ENCODE measurements at places on chromosomes 1 and 21. TPM values are rescaled to one million over a fixed set of nuclear protein-coding genes. Genes with fewer than 3 reads are reported as not detected.

Gene RGS18
- not detected for total RNA-seq

Gene SV2A
- total RNA-seq = 33.5 TPM

Gene PPIE
- 28.6 TPM for total RNA-seq

Gene AGT
- 0.14 TPM for total RNA-seq

Gene CENPL
- 3.1 TPM for total RNA-seq

Gene INAVA
- 0.14 TPM for total RNA-seq

Gene NGF
- 1.3 TPM for total RNA-seq

Gene NHLH1
- total RNA-seq = 0.14 TPM

Gene NKAIN1
- total RNA-seq = not detected
